ENCODE measurements at places on chromosomes 6 and 20.
A peak's percentile ranks its signal among the peaks of the same experiment; 100 is the strongest.

DNA sequence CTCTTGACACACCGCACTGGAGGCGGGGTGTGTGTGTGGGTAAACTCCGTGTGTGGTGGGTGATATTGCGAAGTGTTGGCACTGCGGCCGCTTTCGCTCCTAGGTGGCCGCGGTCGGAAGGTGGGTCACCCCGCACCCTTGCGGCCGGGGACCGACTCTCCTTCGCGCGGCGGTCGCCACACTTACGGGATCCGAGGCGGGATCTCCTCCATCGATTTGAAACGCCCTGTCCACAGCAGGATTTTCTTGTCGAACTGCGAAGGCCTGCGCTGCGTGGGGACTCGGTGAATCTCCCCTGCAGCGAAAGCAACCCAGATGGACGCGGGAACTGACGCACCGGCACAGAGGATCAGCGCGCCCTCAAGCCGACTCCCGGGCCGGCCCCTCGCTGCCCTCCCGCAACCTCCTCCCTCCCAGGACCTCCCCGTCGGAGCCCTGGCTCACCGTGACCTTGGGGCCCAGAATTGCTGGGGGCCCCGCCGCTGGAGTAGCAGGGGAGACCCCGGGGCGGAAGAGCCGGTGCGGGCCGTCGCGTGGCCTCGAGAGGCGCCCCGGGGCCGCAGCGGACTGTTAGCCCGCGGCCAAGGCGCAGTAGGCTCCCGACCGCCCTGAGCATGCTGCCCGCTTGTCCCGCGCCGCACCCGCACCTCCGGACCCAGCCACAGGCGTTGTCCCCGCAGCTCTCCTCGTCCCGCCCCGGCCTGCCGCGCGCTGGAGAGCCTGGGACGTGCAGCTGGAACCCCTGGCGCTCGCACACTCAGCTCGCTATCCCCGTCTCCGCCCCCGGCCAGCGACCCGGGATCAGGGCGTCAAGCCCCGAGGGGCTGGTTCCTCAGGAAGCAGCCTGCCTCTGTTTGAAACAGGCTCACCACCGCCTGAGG is at the start of gene FAM162B:
FAM162B (minus strand) TSS at position 759 of the 881 bp plus-strand sequence; CDS start at position 616, 143 bp downstream.
- H3K36me3 ChIP-seq = no peaks in the 10 kb centered on the region
- no peaks in the 10 kb centered on the region for H3K4me1 ChIP-seq
- H3K27ac ChIP-seq = no peak within 1 kb of the TSS
- DNase-seq = peak; percentile 35

DNA sequence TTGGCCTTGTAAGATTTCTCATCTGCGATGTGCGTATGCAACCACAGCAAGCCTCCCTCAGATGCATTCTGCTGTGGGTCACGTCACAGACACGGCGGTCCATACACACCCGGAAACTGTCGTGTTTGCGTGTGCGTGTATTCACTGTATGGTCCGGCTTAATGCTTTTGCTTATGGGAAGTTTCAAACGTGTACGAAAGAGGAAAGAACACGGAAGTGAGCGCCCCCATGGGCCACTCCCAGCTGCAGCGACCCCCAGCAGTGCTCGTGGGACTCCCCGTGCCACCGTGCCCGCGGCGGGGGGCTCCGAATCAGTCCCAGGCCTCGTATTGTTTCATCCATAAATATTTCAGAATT is 10.2 kb downstream of the DLL1 start:
- H3K36me3 ChIP-seq = peaks cover 38% of the 10 kb centered on the region
- no peak overlapping the region for H3K4me3 ChIP-seq
- H3K4me1 ChIP-seq = no peaks in the 10 kb centered on the region
- DNase-seq = no peak
- H3K27me3 ChIP-seq = peaks cover 4% of the 10 kb centered on the region

DNA sequence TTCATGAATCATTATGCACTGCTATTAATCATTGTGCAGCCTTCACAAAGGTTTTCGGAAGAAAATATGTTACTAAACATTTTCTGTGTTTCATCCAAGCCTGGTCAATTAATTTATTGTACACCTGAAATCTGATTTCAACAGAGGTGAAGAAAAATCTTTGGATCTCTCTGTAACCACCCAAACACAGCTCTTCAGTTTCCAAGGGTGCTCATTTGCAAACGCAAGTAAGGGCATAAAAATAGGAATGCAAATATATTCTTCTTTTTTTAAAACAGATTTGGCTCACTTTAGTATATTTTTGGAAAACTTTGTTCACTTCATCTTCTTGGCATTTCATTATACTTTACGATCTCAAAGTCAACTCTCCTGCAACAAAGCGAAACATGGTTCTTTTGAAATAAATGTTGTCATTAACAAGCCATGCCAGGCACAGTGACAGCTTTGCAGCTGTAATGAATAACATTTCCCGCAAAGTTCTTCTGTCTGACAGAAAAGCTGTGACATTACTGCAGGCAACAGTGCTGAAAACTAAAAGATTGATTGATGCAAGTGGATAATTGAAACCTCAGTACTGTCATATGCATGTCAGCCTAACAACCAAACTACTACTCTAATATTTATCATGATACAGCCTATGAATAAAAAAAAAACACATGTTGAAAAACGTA is 348.3 kb downstream of the FRK start:
- no peak for DNase-seq
- H3K36me3 ChIP-seq = no peaks in the 10 kb centered on the region
- H3K27ac ChIP-seq = no peak overlapping the region
- H3K4me1 ChIP-seq = no peaks in the 10 kb centered on the region
- no peaks in the 10 kb centered on the region for H3K27me3 ChIP-seq
- H3K4me3 ChIP-seq = no peak overlapping the region

- H3K4me1 ChIP-seq = peaks cover 7% of the 10 kb centered on the region
- peak; percentile 80 for DNase-seq
- no peaks in the 10 kb centered on the region for H3K27me3 ChIP-seq
- no peak overlapping the region for H3K4me3 ChIP-seq
- H3K27ac ChIP-seq = no peak overlapping the region
- H3K36me3 ChIP-seq = no peaks in the 10 kb centered on the region
Measured at GRCh38 chr6:38284802-38285394, 354.8 kb downstream of the BTBD9 start.

DNA sequence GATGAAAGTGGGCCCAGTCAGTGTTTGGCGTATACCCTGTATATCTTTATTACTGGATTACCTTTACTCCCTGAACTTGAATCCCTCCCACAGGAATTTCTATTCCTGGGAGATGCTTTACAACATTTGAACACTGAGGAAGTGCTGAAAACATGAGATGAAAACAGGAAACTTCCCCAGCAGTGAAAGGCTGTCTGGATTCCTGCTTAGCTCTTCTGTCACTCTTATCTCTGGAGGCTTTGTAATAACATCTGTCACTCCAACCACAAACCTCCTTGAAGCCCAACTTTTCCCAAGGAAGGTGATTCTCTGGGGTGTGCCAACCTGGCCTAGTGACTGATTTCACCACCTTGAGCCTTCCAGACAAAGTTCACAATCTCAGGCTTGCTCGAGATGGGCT is 264.5 kb upstream of the BMP2 start:
- no peak overlapping the region for H3K27ac ChIP-seq
- H3K27me3 ChIP-seq = no peaks in the 10 kb centered on the region
- DNase-seq = no peak
- H3K4me3 ChIP-seq = no peak overlapping the region
- no peaks in the 10 kb centered on the region for H3K36me3 ChIP-seq
- no peaks in the 10 kb centered on the region for H3K4me1 ChIP-seq

Measured in small intestine (tissue), 16 donors.